Naive thymus-derived CD8-positive, alpha-beta T cell (primary cell): ENCODE measurements at places on chromosomes 3 and 15.

GRCh38 chr3:110352841-110353604 lies 718.6 kb upstream of the NECTIN3 start:
- DNase-seq = no peak

DNA sequence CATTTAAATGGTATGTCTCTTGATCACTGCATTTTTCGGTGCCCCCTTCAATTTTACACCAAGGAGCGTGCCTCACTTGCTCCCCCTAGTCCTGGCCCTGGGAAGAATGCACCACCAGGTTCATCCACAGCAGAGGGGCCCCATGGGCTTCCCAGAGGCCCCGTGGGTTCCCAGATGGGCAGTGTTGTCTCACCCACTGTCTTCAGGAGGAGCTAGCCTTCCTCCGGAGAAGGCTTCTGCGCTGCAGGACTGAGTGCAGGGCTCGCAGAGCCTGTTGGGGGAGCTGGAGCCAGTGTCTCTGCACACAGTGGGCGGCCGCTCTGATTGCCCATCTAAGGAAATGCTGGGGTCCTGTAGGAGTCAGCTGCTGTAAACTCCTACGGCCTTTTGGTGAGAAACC lies 45.9 kb downstream of the POLR2M start:
- DNase-seq = no peak

DNA sequence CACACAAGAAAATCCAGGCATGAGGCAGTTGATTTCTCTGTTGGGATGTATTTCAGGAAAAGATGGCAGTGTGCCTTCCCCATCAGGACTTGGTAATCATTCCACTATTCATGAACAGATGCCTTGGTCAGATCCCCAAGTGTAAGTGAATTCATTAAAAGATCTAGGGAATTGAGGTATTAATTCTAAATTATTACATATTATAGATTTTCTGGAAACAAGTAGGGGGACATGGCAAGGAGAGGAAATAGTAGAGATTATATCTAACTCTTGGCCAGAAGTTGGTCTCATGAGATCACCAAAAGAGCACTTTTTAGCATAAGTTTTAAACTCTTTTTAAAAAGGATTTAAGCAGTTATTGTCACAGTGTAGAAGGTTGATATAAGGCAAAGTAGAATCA lies 74.4 kb upstream of the MDFIC2 start:
- no peak for DNase-seq

DNA sequence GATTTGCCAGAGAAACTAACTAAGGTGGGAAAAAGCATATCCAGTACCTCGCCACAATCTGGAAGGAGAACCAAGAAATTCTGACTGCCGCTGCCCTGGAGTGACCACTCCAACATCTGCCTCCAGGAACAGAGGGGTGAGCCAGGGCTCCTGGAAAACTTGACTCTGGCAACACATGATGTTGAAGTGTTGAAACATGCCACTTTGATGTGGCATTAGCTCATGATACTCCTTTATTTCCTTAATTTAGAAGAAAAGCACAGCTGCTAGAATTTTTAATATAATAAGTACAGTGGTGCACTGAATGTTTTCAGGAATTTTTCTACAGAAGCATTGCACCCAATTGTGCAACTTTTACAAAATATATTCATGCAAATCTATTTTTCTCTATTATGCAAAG lies 109.9 kb upstream of the BCL6 start:
- no peak for DNase-seq

GRCh38 chr3:17158941-17159682 lies 274.4 kb downstream of the PLCL2 start:
- DNase-seq = no peak

DNA sequence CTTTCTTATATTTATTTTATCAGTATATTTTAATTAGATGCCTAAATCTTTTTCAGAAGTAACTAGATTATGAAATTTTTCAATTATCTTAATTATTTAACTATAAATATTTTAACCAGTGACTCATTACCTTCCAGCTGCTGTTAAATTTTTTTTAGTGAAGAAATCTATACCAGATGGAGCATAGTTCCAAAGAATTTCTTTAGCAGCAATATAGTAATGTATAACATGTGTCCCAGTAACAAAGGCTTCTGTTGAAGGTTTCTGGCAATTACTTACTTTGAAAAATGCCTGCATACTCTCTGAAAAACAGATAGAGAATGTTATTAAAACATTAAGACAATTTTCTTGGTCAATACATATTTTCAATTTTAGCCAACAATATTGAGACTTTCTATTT lies 45.1 kb upstream of the CP start:
- no peak for DNase-seq

DNA sequence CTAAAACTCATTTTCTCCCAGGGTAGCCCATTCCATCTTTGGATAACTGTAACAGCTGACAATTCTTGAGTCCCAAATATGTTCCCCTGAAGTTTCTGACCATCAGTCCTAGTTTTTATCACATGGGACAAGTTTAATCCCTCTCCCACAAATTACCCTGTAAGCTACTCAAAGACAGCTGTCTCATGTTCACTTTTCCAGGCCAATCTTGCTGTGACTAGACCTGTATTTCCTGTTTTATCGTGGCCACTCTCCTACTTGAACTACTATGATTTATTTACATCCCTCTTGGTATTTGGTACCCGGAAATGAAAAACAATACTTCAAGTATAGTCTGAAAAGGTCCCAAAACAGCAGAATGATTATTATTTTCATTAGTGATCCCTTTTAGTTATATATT lies 95.1 kb upstream of the MEX3B start:
- DNase-seq = no peak

GRCh38 chr3:128488636-128488990 lies 4.4 kb downstream of the GATA2 start:
- DNase-seq = no peak

DNA sequence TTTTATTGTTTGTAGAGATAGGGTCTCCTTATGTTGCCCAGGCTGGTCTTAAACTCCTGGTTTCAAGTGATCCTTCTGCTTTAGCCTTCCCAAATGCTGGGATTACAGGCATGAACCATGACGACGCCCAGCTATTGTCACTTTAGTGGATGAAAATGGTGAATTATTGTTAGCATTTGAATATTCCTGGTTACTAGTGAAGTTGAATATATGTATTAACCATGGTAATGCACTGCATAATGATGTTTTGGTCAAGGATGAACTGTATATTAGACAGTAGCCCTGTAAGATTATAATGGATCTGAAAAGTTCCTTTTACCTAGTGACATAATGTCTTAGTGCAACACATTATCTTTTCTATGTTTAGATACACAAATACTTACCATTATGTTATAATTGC lies 50.4 kb upstream of the KCNAB1 start:
- DNase-seq = no peak

GRCh38 chr3:74564560-74564959 lies 49.9 kb downstream of the CNTN3 start:
- no peak for DNase-seq

- no peak for DNase-seq
Observed at GRCh38 chr3:131608296-131608695, 105.5 kb upstream of the MRPL3 start.

DNA sequence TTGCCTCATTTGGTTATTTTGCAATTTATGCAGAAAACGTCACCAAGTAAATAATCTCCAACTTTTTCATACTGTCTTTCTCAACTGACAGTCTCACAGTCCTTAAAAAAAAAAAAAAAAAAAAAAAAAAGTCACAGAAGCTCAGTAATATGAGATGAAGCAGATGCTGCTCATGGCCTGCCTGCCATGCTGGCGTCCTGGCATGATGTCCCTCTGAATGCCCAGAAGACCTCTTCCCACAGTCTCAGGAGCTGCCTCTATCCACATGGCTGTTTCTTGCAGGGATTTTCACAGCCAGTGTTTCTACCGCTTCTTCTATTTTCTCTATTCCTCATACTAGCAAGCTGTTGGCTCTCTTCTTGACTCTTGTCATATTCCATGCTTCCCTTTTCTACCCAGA lies 87.7 kb downstream of the TGFBR2 start:
- DNase-seq = no peak

- DNase-seq = no peak
Observed at GRCh38 chr15:67957435-67958132, 96.5 kb upstream of the PIAS1 start.

DNA sequence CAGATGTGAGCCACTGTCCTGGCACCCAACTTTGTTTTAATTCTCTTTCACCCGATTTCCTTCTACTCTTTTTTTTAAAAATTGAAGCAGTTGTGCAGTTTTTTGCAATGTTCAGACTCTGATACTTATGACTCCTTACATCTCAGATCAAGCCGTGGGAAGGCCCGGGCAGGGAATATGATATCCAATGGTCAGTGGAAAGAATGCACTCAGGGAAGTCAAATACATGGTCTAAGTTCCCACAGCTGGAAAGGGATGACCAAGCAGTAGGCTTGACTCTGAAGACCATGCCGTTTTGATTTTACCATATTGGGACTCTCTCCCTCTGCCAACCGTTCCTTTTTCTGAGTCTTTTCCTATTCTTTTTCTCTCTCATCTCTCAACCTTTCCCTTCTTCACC lies 157.2 kb downstream of the RPLP1 start:
- no peak for DNase-seq

GRCh38 chr15:89500397-89501270 lies 4.3 kb upstream of the RHCG start:
- DNase-seq = no peak

DNA sequence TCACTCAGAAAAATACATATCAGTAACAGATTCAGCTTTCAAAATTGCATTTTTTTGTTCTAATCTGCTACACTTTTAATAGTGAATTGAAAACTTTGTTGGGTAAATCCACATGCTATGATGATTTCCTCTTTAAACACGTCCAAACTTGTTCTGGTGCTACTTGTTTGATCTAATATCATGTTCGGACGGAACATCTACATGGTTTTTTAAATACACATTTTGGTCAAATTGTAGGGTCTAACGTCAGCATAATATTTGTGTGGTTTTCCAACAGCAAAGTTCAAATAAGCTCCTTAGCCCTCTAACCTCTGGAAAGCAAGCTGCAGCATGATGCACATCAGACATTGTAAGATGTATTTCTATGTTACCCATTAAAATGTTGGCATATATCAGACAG lies 98.5 kb upstream of the OSTN start:
- no peak for DNase-seq

- no peak for DNase-seq
Observed at GRCh38 chr3:82137861-82138260, 376.4 kb upstream of the GBE1 start.

DNA sequence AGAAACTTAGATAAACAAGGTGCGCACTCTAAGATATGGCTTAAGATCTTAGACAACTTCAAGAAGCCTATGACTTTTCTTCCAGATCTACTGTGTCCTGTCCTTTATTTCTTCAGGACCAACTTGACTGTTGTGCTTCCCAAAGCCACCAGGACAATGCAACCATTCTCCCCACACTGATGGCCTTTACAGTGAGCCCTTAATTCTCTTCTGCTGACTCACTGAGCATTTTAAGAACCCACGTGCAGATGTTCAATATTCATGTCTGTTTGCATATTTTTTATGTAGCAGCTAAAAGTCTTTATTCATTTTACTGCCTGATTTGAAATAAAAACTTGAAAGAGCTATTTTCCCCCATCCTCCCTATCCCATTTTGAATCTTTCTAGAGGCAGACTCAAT lies 103.3 kb upstream of the SLC2A2 start:
- DNase-seq = no peak

GRCh38 chr3:65922441-65922840 lies 116.3 kb downstream of the MAGI1 start:
- no peak for DNase-seq

DNA sequence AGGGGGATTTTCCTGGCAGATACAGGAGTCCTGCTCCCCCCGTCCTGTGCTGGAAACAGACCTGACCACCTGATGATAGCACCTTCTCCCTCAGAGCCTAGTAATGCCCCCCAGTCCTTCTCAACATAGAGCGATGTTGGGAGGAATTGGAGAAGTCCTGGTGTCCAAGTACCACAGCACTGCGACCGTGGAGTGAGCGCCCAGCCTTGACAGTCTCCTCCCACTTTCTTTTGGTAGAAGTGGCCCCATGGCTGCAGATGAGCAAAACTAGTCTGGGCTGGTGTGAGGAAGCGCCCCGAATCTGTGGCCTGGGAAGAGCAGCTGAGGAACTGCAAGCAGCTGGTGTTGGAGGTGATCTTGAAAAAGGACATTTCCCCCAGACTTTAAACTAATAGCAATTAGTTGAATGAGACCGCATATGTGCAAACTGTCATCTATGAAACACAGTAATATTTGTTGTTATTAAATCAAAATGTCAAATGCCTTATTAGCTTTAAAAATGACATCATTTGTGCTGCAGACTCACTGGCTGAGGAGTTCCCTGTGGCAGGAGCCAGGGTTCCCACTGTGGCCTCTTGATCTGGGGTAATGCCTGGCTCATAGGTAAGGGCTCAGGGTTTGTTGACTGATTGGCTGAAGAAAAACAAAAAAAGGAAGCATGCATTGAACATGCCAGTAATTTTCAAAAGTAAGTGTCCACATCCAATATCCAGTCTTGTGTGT lies 121.8 kb downstream of the CACNA2D3 start:
- no peak for DNase-seq

- no peak for DNase-seq
Observed at GRCh38 chr3:143657391-143657790, 190.9 kb downstream of the SLC9A9 start.

- DNase-seq = no peak
Observed at GRCh38 chr15:52287114-52287513, 8.5 kb downstream of the MYO5C start.

- no peak for DNase-seq
Observed at GRCh38 chr3:152019508-152019907, 146.1 kb downstream of the SUCNR1 start.

DNA sequence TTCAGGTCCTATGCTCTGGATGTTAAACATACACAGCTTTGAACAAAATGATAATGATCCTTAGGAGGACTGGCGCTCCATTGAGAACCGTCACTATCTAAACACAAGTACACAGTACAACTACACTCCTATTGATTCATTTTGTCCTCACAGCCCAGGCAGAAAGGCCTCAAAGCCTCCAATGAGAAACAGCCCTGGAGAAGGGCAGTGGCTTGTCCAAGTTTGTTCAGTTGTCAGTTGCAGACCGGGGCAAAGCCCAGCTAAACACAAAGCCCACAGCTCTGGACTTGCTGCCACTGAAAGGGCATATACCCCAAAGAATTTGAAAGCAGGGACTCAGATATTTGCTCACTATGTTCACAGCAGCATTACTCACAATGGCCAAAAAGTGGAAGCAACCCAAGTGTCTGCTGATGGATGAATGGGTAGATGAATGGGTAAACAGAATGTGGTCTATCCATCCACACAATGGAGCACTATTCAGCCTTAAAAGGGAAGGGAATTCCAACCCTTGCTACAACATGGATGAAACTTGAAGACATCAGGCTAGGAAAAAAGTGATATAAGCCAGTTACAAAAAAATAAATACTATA lies 34.7 kb downstream of the NUP210 start:
- DNase-seq = no peak

DNA sequence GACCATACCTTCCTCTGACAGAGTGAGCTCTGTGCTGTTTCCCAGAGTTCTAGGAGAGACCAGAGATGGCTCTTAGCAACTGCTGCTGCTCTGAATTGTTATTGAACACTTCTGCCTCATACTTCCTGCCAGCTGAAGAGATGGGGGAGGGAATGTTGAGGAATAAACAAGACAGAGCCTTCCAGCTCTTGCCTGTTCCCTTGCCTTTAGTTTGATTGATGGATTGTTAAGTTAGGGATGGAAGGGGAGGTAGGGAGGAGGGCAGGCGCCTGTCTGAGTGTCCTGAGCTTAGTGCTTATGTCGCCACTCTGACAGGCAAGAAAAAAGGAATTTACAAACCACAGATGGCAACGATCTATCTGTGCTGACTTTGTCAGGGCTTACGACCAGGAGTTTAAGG lies 42.8 kb downstream of the ZNF609 start:
- no peak for DNase-seq
